ENCODE measurements at places on chromosomes 11 and 22.

DNA sequence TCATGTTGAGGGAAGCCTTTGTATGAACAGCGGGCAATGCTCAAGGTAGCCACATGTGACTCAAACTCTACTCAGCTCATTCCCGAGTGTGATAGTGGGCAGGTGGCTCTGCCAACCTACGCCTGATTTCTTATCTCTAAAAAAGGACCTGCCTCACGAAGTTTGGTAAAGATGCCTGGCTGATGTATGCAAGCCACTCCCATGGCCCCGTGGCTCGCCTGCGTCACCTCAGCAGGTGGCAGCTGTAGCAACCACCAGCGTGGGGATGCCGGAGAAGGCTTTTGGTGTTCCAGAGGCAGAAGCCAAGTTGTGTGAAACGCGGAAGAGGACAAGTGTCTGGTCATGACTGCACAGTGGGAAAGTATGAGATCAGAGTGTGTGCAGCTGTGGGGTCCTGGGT, 5.4 kb downstream of the FADS2 start:
- no peak for DNase-seq

DNA sequence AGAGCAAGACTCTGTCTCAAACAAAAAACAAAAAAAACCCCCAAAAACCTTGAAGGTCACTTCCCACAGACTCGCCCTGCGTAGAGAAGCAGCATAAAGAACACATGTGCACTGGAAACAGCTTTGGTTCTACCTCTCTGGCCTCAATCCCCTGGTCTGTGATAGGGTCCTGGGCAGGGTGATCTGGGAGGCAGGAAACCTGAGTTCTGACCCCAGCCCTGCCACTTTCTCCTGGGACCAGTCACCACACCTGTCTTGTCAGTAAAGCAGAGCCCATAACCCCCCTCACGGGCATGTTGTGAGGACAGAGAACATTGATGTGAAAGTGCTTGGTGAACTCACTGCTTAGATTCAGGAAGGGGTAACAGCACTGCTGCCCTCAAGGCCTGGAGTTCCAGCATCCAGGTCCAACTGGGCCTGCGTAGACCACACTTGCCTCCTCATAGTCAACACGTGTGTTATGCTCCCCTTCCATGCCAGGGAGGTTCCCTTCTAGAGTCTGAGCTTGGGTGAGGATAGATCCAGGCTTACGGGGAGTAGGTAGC, 11.4 kb downstream of the UCP2 start:
- no peak for DNase-seq

GRCh38 chr22:27251563-27251962, 550.0 kb downstream of the MN1 start:
- no peak for DNase-seq

- no peak for DNase-seq
Observed at GRCh38 chr11:74320538-74320937, 9.1 kb upstream of the P4HA3 start.

- no peak for DNase-seq
Observed at GRCh38 chr22:49506010-49506400, 321.7 kb downstream of the BRD1 start.

- no peak for DNase-seq
Observed at GRCh38 chr11:65224930-65225278, 36.9 kb upstream of the POLA2 start.
